ENCODE measurements at places on chromosomes 7 and 10. TPM values are rescaled to one million over a fixed set of nuclear protein-coding genes. Genes with fewer than 3 reads are reported as not detected.

TWNK gene
- total RNA-seq, result 8.5 TPM

FAM25G gene
- not detected for total RNA-seq

CYP26C1 gene
- 0.38 TPM for total RNA-seq

REPIN1 gene
- total RNA-seq, result 115 TPM

LRRC61 gene
- total RNA-seq, result 26.6 TPM

Measured in camera-type eye (tissue), 1 donor.